ENCODE measurements at places on chromosomes 6 and 20.

- no peak for DNase-seq
Measured at GRCh38 chr6:106084106-106084988, 1.8 kb upstream of the PRDM1 start.

- no peak for DNase-seq
Measured at GRCh38 chr6:84218091-84218490, 9.4 kb downstream of the CEP162 start.

DNA sequence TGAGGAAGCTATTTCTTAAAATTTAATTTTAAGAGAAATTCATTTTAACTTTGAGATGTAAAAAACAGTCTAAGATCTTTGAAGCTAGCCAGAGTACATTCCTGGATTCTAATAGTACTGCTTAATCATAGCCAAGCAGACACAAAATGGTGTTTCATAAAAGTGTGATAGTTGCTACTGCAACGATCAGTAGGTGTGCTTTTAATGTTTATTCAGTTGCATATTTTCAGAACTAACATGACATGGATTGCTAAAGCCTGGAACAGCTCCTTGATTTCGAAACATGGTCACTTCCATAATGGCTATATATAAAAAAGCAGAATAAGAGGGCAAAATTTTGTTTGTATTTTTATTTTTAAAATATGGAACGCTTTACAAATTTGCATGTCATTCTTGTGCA lies 35.5 kb downstream of the SESN1 start:
- DNase-seq: no peak

- DNase-seq: no peak
Measured at GRCh38 chr6:44253307-44254101, 3.8 kb downstream of the SLC35B2 start.

GRCh38 chr20:53609491-53610445 lies 16.1 kb upstream of the ZNF217 start:
- no peak for DNase-seq

DNA sequence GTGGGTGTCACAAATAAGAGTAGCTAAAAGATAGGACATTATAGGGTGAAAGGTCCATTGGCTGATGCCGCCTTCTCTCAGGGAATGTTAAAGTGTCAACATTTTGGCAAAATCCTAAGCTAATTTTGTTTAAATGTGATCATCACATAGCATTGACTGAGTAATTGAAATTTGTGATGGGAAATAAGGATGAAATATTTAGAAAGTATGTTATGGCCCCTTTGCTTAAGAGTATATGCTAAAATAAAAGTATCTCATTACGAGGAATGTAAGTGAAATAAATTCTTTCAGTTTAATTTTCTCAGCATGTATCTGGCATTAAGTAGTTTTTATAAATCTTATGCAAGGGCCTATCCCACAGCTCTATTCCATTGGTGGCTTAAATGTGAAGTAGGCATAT lies 229.2 kb downstream of the PRL start:
- no peak for DNase-seq

GRCh38 chr20:64279826-64280459 lies 24.4 kb downstream of the PCMTD2 start:
- DNase-seq: no peak

DNA sequence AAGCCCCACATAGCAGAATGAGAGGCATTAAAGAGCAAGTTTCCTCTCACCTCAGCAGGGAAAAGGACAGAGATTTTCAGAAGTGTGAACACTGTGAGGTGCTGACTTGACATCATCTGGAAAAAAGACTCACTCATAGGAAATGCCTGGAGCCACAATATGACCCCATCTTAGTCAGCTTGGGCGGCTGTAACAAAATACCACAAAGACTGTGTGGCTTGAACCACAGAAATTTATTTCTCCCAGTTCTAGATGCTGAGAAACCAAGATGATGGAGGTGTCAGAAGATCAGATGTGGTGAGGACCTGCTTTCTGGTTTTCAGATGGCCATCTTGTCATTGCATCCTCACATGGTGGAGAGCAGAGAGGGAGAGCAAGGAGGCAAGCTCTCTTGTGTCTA lies 253.1 kb downstream of the ADGB start:
- no peak for DNase-seq

- DNase-seq: no peak
Measured at GRCh38 chr6:154187714-154188113, 148.7 kb downstream of the OPRM1 start.

- DNase-seq: no peak
Measured at GRCh38 chr20:5729348-5729747, 20.9 kb upstream of the SHLD1 start.

- DNase-seq: peak; percentile 49
Measured at GRCh38 chr6:58198301-58198700, 880.9 kb downstream of the PRIM2 start.

- DNase-seq: no peak
Measured at GRCh38 chr6:122931916-122932315, 64.1 kb upstream of the CLVS2 start.

GRCh38 chr20:4645621-4646020 lies 76.1 kb upstream of the PRND start:
- no peak for DNase-seq

DNA sequence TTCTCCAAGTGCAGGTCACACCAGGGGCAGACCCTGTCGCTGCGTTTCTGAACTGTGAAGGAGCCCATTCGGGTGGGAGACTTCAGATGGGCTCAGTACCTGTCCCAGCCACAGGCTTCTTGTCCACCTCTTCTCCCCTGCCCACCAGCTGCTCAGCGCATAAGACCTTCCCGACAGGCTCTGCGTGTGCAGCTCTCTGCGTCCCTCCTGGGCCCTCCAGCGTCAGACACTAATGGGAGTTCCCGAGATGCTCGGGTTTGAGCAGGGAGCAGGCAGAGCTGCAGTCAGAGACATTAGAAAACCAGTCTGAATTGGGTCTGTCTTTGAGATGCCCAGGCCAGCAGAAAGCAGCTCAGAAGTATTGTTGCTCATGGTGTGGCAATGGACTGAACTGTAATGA lies 50.4 kb downstream of the TCP11 start:
- DNase-seq: no peak

DNA sequence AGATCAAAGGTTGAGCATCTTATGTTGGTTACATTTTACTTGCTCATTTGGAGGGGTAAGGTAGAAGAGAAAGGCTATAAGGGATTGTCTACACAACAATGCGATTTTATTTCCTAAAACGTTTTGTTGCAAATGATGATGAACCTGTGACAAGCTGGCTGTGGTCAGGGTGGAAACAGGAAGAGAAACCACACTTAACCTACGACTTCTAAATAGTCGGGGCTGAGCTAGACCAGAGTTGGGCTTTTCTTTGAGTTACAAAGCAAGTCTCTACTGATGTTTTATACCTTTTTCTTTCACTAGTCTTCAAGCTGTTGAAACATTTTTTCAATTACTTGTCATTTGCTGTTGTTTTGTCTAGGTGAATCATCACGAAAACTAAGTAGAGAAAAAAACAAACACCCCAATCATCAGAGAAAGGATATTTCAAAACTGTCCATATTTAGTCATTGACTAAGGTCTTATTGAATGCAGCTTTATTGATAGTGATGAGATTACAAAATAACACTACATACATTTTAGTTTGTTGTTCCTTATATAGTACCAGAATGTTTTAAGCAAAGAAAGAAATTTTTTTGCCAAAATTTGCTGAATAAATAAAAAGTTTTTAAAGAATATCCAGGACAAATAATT lies 18.0 kb downstream of the KLHL31 start:
- DNase-seq: no peak

- DNase-seq: no peak
Measured at GRCh38 chr6:83804886-83805285, 48.3 kb upstream of the RIPPLY2 start.

DNA sequence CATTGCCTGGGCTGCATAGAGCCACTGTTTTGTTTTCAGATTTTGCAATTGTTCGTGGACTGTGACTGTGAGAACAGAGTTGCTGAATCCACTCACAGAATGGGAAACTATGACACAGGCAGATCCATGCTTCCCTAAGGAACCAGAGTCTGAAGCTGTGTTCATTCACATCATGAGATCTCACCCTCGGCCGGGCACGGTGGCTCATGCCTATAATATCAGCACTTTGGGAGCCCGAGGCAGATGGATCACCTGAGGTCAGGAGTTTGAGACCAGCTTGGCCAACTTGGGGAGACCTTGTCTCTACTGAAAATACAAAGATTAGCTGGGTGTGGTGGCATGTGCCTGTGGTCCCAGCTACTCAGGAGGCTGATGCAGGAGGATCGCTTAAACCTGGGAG lies 139.2 kb upstream of the SALL4 start:
- no peak for DNase-seq

- DNase-seq: no peak
Measured at GRCh38 chr6:113185299-113185698, 671.8 kb upstream of the MARCKS start.

DNA sequence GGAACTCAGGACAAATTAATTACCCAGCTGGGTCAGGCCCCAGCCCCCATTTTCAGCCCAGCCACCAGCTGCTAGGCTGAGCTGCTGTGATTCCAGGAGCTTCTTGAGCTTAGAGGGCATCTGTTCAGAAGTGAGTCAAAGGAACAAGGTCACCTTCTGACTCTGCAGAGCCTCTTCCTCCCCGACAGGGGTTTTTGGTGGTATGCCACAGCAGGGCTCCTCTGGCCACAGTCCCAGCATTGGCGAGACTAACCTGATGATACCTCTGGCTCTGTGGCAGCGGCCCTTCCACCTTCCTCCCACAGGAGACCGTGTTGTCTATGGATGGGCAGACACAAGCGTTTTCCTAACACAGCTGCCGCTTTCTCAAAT lies 39.7 kb downstream of the ZC3H12D start:
- DNase-seq: no peak

GRCh38 chr6:154314084-154314483 lies 42.5 kb downstream of the IPCEF1 start:
- DNase-seq: no peak

DNA sequence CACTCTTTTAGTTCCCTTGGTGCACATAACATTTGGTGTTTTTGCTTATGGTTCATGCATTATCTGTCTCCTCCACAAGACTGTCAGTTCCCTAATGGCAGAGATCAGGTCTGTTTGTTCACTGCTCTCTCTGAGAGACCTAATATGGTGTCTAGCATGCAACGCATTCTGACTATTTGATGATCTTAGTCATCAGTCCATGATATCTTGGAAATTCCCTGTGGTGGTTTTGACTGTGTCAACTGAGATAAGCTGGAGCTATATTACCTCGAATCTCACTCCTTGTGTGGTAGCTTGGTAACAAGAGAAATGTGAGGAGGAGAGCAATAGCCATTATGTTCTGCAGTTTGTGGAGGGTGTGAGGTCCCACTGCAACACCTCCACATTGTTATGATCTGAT lies 229.8 kb downstream of the FRK start:
- no peak for DNase-seq

DNA sequence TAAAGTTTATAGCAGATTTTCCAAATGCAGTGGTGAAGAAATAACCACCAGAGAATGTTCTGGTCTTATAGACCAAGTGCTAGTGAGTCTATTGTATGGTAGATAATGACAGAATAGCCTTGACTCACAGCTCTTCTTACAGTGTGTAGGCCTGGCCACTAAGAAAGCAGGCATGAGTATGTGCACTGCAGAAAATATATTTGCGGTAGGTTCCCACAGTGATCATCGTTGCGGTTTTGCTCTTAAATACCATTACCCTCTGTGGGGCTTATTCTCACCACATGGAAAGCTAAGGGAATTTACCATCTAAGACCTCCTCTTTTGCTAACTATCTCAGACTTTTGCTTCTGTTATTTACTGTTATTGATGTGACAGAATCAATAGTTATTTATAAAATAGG lies 212.3 kb upstream of the SYNDIG1 start:
- DNase-seq: no peak

- DNase-seq: no peak
Measured at GRCh38 chr6:7574500-7574899, 15.5 kb upstream of the SNRNP48 start.

DNA sequence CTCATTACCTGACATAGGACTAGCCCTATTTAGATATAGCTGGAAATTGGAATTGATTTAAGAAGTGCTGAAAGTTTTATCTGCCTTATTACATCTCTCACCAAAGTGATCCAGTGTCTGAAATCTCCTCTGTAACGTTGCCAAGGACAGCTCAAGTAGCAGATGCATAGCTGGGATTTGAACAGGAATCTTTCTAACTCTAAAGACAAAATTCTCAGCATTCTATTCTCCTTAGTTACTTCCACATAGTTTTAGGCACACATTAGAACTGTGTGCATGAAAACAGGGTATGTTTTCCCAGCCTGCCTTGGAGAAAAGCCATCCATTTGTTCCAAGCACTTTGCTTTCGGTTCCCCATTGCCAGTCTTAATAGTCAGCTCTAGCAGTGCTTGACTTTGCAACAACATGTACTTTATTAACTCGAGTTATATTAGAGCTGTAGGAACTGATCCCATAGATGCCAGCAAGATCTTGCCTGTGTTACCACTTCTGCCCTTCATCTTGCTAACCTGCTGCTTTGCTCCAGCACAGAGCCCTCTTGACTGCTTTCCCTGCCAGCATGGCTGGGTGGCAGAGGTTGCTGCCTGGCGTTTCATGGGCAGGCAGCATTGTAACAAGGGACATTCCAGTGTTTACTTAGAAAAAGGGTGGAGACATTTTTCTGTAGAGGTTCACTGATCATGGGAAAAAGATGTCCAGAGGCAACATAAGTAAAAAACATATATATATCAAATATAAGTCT lies 56.1 kb upstream of the STMND1 start:
- DNase-seq: no peak

- DNase-seq: no peak
Measured at GRCh38 chr6:65557224-65557623, 149.8 kb downstream of the EYS start.

Data from RWPE1 (cell line).